ENCODE measurements at places on chromosomes 3 and 15. TPM values are rescaled to one million over a fixed set of nuclear protein-coding genes. Genes with fewer than 3 reads are reported as not detected.

CACNA2D3 gene
- polyA plus RNA-seq, result 1.8 TPM

EBLN2 gene
- polyA plus RNA-seq, result 0.53 TPM

RETNLB gene
- polyA plus RNA-seq, result not detected

EEF1AKMT4 gene
- 3.5 TPM for polyA plus RNA-seq

PP2D1 gene
- polyA plus RNA-seq, result not detected

VPS13C gene
- polyA plus RNA-seq, result 3.6 TPM

COL6A5 gene
- 0.15 TPM for polyA plus RNA-seq

PARP6 gene
- polyA plus RNA-seq, result 28.4 TPM

COL7A1 gene
- 265 TPM for polyA plus RNA-seq

ZNF502 gene
- polyA plus RNA-seq, result 2.2 TPM
